Stimulated activated CD4-positive, alpha-beta T cell treated with anti-CD3 and anti-CD28 coated beads, Interleukin-1b, Interleukin-23, amount 100 ng/mL, for 1 hour (primary cell): ENCODE measurements at places on chromosomes 5 and 9.
A peak's percentile ranks its signal among the peaks of the same experiment; 100 is the strongest.

DNA sequence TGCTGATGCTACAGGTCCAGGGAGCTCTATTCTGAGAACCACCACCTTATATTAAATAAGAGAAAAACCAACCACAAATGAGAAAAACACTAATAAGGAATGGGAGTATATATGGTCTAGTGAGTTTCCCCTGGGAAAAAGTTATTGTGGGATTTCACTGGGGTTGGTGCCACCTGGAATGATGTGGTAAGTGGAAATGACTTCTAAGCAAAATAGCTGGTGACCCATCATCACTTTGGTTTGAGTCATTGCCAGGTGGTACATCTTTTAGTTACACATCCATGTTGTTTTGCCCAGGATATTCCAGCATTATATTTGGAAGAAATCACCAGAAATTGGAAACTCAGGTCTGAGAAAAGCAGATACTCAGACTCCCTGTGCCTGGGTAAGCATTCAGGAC lies 437.3 kb downstream of the DTWD2 start:
- DNase-seq, result no peak

DNA sequence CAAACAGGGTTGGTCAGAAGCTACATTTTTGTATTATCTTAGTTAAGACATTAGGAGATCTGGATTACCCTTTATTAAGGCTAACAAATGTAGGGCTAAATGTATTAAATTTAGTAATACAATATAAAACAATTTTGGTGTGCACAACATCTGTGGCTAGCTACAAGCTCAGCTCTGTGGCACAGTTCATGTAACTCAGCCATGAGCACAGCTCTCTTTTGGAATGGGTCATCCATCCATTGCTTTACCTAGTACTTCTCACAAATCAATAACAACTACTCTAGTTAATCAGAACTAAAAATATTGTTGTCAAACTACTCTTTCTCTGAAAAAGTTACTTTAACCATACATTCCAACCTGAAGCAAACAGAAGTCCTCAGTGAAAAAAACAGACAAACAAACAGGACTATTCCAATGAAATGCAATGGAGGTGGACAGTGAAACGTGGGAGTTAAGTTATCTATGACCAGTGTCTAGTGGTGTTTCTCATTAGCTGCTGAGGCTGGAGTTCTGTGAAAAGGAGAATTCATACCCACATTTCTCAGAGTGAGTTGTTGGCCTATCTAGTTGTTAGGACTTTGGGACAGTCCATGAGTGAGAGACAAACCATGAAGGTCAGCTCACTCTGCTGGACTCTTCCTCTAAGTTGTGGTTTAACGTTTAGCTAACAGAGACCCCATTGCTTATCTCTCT lies 55.1 kb downstream of the PIP5K1B start:
- no peak for DNase-seq

GRCh38 chr5:170511551-170512258 lies 7.9 kb downstream of the KCNIP1 start:
- no peak for DNase-seq

- DNase-seq, result peak; percentile 17
These were observed 52.7 kb downstream of the RNF145 start for GRCh38 chr5:159156426-159157238.

- no peak for DNase-seq
These were observed 1.9 kb downstream of the C5 start for GRCh38 chr9:121048175-121048574.

DNA sequence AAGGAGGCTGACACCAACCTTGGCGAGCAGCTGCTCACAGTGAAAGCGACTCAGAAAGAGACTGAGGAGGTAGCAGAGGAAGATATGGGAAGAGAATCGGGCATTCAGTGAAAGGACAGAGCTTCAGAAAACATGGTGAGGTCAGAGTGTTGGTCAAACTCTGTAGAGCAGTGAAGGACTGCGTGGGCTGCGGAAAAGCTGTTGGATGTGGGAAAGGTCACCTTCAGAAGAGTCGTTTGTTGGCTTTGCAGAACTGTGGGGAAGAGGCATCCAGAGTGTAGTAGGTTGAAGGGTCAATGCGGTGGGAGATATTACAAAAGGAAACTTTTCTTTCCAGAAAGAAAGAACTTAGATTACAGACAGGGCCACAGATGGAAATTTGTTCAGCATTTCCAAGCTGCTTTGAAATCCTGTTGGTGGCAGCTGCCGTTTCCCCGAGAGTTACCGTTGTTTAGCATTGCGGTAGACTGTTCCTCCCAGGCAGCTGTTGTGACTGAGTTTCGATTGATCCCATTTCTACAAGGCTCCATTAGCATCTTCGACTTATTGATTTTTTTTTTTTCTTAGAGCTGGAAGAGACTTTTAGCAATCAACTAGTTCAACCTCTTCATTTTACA lies 58.3 kb upstream of the AFAP1L1 start:
- no peak for DNase-seq

DNA sequence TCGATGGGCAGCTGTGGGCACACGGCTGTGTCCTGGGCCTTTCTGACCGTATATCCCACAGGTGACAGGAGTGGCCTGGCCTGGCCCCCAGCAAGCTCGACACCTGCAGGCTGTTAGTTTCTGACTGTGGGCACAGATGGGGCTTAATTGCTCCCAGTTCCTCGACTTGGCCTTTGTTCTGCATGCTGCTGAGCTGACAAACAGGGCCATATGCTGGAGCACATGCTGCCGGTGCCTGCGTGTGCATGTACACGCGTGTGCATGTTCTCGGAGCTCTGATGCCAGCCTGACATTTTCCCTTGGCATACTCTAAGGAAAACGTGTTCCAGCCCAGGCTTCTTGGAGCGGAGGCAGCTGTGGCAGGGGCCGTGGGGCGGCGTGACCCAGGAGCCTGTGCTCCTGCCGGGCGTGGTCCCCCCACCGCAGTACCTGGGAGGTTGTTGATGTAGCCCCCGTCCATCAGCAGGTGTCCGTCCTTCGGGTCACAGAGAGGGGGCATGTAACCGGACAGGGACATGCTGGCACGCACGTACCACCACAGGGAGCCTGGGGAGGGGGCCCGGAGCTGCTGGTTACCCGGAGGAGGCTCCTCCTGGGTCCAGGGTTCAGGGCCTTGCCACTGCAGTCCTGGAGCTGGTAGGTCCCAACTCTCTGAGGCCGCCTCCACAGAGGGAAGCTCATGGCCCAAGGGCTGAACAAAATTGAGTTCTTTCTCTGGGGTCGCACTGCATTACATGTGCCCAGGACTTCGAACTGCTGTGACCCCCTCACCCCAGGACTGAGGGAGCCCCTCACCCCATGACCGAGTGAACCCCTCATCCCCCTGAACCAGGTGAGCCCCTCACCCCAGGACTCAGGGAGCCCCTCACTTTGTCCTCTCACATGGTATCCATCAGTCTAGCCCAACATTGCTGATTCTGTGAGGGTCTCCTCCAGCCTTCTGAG lies 4.1 kb upstream of the NSMF start:
- no peak for DNase-seq

- no peak for DNase-seq
These were observed 385.6 kb downstream of the MLLT3 start for GRCh38 chr9:20236676-20237075.

- no peak for DNase-seq
These were observed 49.9 kb upstream of the SLIT3 start for GRCh38 chr5:169350759-169351240.

DNA sequence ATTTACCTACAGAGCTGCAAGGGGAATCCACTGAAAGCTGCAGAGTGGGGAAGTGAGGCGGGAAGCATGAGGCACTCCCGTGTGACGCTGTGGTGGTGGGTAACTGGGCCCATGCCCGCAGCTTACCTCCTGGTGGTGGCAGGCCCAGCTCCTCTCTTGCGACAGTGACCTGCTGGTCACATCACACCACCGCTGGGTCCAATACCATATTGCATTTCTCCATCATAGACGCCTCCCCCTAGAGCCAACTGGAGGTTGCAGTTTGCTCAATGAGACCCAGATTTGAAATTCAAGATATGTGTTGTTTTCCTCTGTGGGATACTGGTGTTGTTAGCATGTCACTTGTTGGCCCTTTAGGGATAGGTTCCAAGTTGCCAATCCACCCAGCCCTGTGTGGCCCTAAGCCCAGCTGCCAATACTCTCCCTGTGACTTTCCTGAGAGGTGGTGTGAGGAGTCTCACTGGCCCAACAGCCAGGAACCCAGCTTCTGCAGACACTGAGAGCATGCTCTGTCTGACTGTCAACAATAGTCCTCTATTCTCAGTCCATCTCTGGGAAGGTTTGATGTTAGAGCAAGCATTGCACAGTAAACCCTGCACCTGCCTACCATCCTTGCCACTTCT lies 428.3 kb downstream of the GADD45G start:
- DNase-seq, result no peak
